Suppressor macrophage treated with lipopolysaccharide for 4 hours (primary cell): ENCODE measurements at places on chromosomes 2 and 18.

- DNase-seq = no peak
Observed at GRCh38 chr2:235600926-235601325, 107.1 kb downstream of the AGAP1 start.

DNA sequence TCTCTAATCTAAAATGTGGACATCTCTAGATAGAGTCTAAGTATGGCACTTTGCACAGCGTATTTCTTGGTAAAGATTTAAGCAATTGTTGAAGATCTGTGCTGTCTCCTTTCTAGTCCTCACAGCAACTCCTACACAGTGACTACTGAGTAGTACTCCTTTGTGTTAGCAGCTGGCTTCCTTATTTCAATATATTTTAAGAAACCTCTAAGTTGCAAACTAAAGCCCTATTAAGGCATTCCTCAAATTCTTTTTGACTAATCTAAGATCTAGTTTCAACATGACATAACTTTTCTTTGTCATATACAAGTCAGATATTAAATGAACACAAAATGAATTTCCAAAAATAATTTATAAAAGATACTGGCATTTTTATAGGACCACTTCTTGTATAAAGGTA, 121.8 kb upstream of the DNAJC10 start:
- no peak for DNase-seq

GRCh38 chr18:62678847-62679485, 36.4 kb upstream of the PHLPP1 start:
- DNase-seq = no peak

DNA sequence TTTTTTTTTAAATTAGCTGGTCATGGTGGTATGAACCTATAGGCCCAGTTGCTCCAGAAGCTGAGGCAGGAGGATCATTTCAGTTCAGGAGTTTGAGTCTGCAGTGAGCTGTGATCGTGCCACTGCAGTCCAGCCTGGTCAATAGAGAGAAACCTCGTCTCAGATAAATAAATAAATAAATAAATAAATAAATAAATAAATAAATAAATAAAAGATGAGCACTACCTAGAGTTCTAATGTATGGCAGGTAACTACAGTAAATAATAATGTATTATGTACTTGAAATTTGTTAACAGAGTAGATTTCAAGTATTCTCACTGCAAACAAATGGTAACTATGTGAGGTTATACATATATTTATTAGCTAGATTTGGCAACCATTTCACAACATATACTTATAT, 697.9 kb upstream of the ID2 start:
- no peak for DNase-seq

GRCh38 chr2:7437716-7438632, 520.8 kb downstream of the RNF144A start:
- peak; percentile 67 for DNase-seq

DNA sequence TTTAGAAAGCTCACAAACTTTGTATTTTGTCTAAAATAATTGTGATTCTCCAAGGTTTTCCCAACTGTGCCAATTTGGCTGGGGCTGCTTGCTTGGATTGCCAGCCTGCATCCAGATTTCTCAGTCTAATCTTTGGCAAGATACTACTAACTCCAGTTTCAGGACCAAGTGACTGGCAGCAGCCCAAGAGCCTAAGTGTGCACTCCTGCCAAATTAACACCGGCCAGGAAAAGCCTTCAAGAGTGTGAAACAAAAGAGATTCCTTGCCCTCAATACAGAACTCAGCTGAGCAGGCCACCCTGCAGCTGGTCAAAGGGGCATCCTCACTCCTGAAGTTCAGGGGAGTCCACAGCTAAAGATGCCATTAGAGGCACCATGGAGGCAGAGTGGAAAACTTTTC, 589.0 kb upstream of the ACVR2A start:
- DNase-seq = no peak

- DNase-seq = no peak
Observed at GRCh38 chr2:26619096-26619495, 22.1 kb downstream of the CIB4 start.

- DNase-seq = no peak
Observed at GRCh38 chr2:149122516-149122915, 84.0 kb downstream of the LYPD6B start.

DNA sequence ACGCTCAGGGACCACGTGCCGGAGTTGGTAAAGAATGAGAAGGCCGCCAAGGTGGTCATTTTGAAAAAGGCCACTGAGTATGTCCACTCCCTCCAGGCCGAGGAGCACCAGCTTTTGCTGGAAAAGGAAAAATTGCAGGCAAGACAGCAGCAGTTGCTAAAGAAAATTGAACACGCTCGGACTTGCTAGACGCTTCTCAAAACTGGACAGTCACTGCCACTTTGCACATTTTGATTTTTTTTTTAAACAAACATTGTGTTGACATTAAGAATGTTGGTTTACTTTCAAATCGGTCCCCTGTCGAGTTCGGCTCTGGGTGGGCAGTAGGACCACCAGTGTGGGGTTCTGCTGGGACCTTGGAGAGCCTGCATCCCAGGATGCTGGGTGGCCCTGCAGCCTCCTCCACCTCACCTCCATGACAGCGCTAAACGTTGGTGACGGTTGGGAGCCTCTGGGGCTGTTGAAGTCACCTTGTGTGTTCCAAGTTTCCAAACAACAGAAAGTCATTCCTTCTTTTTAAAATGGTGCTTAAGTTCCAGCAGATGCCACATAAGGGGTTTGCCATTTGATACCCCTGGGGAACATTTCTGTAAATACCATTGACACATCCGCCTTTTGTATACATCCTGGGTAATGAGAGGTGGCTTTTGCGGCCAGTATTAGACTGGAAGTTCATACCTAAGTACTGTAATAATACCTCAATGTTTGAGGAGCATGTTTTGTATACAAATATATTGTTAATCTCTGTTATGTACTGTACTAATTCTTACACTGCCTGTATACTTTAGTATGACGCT, 5.8 kb downstream of the MYCN start:
- no peak for DNase-seq

DNA sequence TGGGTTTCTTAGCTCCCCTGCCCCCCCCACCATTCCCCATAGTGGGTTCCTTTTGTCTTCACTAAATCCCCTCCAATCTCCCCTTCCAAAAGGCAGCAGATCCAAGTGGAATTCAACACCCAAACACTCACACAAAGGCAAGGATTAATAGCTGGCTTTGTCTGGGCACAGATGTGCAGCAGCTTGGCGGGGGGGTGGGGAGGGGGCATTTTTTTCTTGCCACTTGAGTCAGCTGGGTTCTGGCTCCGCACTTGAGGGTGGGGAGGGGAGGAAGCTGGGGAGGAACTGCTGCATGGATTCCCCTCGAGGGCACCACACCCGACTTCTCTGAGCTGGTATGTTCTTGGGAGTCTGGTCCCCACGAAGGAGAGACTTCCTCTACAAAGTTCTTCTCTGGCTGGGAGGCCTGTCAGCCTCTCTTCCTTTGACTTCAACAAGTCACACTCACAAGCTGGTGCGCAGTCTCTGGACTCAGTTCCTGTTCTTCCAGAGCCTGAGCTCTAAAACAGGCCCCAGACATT, 36.0 kb downstream of the SERTAD2 start:
- peak; percentile 19 for DNase-seq

GRCh38 chr2:41657226-41657625, 390.6 kb upstream of the PKDCC start:
- no peak for DNase-seq

DNA sequence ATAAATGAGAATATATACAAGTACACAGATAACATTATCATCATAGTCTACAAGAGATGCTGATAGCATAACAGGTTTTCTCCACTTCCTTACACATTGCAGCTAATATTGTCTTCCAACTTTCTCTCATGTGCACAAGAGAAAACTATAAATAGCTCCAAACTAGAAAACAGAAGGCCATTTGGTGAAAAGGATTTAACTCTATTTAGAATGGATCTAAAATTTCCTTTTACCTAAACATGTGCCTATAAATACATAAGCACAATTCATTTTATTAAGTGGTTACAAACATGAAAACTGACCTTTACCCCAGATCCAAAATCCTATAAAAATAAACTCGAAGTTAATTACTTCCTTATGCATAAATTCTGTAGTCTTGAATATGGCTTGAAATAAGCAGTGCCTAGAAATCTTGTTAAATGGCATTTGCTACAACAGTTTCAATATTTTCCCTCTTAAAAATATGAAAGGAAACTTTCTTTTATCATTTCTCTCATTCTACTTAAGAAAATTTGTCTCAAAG, 41.6 kb downstream of the SLC25A12 start:
- no peak for DNase-seq
